IMR-90 (cell line): ENCODE measurements at places on chromosomes 4 and X. TPM values are rescaled to one million over a fixed set of nuclear protein-coding genes. Genes with fewer than 3 reads are reported as not detected.
A peak's percentile ranks its signal among the peaks of the same experiment; 100 is the strongest.

Gene PNMA6F
- polyA plus RNA-seq, result not detected in 2 replicates

Gene FAM53A
- 3.1 and 4.4 TPM in 2 replicates for polyA plus RNA-seq

Gene ERAS
- polyA plus RNA-seq, result not detected in 2 replicates

GRCh38 chrX:44506678-44507077, 36.0 kb downstream of the FUNDC1 start:
- no peak for DNase-seq

DNA sequence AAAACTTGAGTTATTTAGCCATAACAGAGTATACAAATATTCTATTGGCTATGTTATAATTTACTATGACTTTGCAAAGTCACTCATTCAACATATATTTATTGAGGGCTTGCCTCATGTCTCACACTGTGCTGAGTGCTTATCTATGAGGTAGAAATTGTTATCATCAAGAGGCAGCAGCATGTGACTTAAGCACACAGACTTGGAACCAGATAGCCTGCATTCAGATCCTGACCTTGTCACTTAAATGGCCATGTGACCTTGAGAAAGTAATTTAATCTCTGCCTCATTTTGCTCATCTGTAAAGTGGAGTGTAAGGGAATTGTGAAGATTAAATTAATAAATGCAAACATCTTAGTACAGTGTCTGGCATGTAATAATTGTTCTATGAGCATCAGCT, 10.1 kb upstream of the EXOSC9 start:
- DNase-seq, result peak; percentile 40
